Liver (tissue), 10 donors: ENCODE measurements at places on chromosomes 12 and 14. TPM values are rescaled to one million over a fixed set of nuclear protein-coding genes. Genes with fewer than 3 reads are reported as not detected.

Gene CCDC196
- 5.4 TPM for total RNA-seq

Gene PPM1H
- 5.7 TPM for total RNA-seq

Gene AQP2
- not detected for total RNA-seq

DNA sequence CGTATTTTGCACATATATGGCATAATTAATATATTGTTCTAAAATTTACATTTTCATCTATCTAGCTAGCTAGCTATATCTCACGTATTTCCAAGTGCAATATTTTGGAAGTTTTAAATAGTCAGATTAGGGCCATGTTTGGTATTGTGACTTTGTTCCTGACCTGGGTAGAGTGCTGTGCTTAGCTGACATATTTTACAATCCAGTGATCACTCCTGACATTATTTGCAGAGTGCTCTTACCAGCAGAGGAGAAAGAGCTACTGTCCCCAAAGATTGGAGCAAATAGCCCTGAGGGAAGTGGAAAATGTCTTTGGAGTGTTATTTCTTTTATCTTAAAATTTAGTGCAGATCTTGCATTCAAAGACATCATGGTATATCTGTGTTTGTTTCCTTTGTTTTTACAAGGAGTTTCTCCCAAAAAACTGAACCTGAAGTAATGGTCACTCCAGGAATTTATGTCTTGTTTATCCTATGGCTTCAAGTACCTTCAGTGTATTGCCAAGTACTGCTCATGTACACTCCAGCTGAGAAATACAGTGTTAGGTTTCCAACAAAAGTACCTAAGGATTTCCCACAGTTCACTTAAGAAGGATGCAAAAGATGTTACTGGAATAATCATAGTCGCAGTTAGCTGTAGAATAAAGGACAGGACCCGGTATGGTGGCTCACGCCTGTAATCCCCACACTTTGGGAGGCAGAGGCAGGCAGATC, 49.4 kb upstream of the PSMA6 start:
- DNase-seq = no peak
- H3K36me3 ChIP-seq = no peaks in the 10 kb centered on the region
- no peaks in the 10 kb centered on the region for H3K27me3 ChIP-seq
- H3K4me1 ChIP-seq = no peaks in the 10 kb centered on the region

DNA sequence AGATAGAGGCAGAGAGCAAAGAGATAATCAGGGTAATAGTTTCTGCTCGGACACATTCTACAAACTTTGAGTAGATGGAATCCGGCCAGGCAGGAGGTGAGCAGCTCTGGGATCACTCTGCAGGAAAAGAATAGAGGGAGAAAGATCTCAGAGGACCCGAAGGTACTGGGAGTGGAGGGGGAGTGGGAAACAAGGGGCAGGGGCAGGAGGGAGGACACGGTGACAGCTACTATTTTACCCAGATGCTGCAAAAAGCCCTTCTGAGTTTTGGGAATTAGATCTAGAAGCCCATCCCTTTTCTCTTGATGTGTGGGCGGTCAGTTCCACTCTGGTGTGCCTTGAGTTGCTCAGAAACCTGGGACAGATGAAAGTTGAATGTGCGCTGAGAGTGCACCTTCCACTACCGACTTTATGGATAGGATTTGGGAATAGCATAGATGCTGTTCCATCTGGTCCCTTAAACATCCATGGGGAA, 556 bp downstream of the GPRC5A start:
- DNase-seq = no peak
- H3K36me3 ChIP-seq = no peaks in the 10 kb centered on the region
- peaks cover 4% of the 10 kb centered on the region for H3K4me1 ChIP-seq
- H3K4me3 ChIP-seq = no peak overlapping the region

DNA sequence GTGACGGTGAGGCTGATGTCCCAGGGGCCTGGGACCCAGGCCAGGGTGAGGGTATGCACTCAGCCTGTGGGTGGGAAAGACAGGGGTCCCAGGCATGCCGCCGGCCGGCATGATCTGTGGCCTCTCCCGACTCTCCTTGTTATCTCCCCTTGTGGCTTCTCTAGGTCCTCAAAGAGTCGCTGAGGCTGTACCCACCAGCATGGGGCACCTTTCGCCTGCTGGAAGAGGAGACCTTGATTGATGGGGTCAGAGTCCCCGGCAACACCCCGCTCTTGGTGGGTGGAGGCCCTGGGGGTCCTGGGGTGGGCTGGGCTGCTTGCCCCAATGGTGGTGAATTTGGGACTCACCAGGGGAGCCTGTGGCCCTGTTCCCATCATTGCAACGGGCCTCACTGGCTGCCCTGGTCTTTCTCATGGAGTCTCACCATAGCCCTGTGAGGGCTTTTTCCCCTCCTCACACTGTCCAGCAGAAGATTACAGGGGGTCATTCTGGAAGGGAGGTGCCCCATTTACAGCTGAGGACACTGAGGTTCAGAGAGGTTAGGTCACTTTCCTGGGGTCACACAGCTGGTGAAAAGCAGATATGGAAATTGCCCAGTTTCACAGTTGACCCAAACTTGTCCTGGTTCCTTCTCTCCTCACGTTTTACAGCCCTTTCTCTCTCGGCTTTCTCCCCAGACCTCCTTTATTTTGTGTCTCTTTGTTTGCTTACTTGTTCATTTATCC, 37.9 kb downstream of the CYP46A1 start:
- peak; percentile 30 for DNase-seq
- no peaks in the 10 kb centered on the region for H3K36me3 ChIP-seq
- no peaks in the 10 kb centered on the region for H3K27me3 ChIP-seq
- no peak overlapping the region for H3K27ac ChIP-seq
- H3K4me3 ChIP-seq = no peak overlapping the region

DNA sequence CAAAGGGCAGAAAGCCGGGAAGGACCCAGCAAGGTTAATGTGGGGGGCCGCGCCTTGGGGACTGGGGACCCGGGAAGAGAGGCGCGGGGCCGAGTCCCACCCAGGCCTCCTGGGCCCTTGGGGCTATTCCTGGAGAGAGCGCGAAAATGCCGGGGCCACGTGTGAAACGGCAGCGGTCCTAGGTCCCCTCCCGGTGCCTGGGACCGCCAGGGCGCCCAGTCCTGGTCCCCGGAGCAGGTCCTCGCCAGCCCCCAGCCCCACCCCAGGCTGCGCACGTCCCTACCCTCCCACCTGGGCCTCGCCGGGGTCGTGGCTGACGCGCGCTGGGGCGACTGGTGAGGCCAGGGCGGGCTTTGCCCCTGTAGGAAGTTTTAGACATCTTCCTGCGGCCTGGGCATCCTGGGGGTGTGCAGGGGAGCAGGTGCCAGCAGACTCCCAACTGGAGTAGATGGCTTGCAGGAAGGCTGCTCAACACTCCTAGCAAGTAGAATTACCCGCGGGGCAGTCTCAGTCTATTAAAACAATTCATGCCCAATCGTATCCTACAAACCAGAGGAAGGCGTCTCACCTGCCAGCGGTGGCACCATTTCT, 708 bp downstream of the FAR2 start:
- no peak for DNase-seq
- H3K36me3 ChIP-seq = no peaks in the 10 kb centered on the region
- H3K4me1 ChIP-seq = peaks cover 12% of the 10 kb centered on the region
- peak overlapping the region; percentile 35 for H3K4me3 ChIP-seq

DNA sequence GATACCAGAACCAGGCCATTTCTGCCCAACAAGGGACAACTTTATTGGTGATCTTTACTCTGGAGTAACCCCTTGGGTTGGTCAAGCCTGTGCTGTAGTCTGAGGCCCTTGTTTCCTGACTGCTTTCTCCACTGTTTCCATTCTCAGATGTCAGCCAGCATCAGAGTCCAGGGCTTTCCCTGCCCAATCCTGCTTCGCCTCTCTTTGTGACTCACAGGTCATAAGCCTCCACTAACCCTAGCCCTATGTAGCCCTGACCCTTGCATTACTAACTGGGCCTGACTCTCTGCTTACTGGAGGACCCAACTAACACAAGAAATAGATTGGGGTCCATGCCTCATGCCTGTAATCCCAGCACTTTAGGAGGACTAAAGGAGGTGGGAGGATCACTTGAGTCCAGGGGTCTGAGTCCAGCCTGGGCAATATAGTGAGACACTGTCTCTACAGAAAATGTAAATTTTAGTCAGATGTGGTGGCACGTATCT, 8.6 kb upstream of the SNRNP35 start:
- no peak for DNase-seq
- H3K4me3 ChIP-seq = no peak overlapping the region
- H3K36me3 ChIP-seq = no peaks in the 10 kb centered on the region
- no peak overlapping the region for H3K27ac ChIP-seq

GRCh38 chr12:806200-806791, 53.9 kb downstream of the WNK1 start:
- H3K27me3 ChIP-seq = no peaks in the 10 kb centered on the region
- H3K27ac ChIP-seq = peak overlapping the region; percentile 74
- H3K36me3 ChIP-seq = no peaks in the 10 kb centered on the region
- DNase-seq = no peak
- no peak overlapping the region for H3K4me3 ChIP-seq

DNA sequence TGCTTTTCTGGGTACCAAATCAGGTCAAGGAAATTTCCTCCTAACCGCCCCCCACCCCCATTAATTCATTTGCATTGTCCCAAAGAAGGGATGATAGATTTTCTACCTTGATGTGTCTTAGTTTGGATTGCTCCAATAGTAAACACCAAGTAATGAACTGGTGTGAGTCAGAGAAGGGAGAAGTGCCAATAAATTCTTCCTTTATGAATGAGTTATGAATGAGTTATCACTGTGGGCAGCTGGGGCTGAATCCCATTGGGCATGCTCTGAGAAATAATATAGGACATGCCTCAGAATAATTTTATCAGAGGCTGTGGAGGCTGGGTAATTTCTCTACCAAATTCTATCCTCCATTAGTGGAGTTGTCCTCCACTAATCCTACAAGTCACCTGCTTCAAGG, 277.9 kb upstream of the FLRT2 start:
- no peak for DNase-seq
- H3K4me1 ChIP-seq = no peaks in the 10 kb centered on the region
- no peaks in the 10 kb centered on the region for H3K36me3 ChIP-seq

DNA sequence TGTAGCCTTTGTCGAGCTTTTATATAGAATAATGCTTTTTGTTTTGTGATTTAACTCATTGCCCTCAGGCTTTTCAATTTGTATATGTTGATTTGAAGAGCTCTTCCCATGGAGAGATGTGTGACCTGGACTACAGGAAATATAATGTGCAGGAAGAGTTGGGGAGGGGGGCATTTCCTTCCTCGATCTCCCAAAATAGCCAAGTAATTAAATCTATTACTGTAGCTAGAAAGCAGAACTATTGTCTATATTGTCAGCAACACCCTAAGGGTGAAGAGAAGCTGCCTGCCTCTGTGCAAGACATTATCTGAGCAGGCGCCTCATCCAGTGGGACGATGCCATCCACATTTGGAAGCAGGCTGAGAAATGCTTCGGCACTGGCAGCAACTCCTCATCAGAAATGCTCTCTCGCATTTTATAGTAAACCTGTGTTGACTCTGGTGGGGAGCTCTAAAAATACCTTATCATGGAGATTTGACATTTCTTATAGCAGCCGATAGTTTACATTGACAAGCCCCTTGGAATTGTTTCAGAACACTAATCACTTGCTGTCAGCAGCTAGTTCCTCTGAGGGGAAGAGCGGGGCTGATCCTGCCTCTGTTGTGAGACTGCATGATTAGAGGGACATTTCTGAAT, 392.5 kb upstream of the RGS6 start:
- no peaks in the 10 kb centered on the region for H3K36me3 ChIP-seq
- no peak for DNase-seq
- H3K4me1 ChIP-seq = peaks cover 5% of the 10 kb centered on the region
- no peak overlapping the region for H3K27ac ChIP-seq

DNA sequence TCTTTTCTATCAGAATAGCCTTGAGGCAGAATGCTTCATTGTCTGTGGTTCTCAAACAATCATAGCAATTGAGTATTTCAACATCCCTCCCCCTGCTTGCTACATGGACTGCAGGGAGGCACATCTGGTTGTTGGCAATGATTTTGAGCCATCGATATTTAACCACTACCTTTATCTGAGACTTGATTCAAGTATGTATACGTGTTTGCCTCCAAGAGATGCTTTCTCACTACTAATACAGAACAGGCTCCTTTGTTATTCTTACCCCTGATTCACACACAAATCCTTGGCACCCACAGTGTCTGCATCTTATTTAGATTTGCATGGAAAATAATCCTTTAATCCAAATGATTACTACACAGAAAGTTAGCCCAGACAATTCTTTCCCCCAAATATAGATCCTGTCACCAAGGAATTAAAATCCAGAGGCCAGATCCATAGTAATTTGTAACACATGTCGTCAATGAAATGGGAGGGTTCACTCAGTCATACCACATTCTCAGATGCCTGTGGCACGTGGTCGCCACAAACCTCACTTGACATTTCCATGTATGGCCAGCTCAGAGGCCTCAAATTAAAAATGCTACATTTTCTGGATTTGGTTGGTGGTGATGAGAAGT, 199.3 kb downstream of the ITPR2 start:
- no peak for DNase-seq
- H3K4me1 ChIP-seq = peaks cover 18% of the 10 kb centered on the region
- H3K4me3 ChIP-seq = no peak overlapping the region

GRCh38 chr14:102675396-102675795, 82.9 kb downstream of the RCOR1 start:
- H3K27me3 ChIP-seq = no peaks in the 10 kb centered on the region
- H3K36me3 ChIP-seq = no peaks in the 10 kb centered on the region
- H3K4me1 ChIP-seq = no peaks in the 10 kb centered on the region
- H3K4me3 ChIP-seq = no peak overlapping the region
- H3K27ac ChIP-seq = no peak overlapping the region
